ENCODE measurements at places on chromosomes 7 and 10.

- no peak for DNase-seq
Observed at GRCh38 chr7:94228678-94229077, 166.0 kb upstream of the COL1A2 start.

- no peak for DNase-seq
Observed at GRCh38 chr7:67547183-67547907, 550.7 kb downstream of the TYW1 start.

DNA sequence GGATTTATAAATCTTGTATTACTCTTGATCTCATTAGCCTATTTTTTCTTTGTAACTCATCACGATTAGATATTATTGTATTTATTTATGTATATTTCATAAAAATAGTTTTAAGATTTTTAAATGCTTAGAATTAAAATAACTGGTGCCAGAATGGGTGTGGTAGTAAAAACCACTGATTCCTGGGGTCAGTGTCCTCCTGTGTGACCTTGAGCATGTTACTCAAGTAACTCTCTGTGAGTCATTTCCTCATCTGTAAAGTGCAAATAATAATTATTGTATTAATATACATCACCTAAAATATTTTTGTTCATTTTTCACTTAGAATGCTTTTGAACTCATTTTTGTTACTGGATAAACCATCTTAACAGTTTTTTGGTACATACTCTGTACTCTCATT, 91.3 kb upstream of the TMEM229A start:
- DNase-seq: no peak

- no peak for DNase-seq
Observed at GRCh38 chr7:29461996-29462395, 101.6 kb upstream of the PRR15 start.

DNA sequence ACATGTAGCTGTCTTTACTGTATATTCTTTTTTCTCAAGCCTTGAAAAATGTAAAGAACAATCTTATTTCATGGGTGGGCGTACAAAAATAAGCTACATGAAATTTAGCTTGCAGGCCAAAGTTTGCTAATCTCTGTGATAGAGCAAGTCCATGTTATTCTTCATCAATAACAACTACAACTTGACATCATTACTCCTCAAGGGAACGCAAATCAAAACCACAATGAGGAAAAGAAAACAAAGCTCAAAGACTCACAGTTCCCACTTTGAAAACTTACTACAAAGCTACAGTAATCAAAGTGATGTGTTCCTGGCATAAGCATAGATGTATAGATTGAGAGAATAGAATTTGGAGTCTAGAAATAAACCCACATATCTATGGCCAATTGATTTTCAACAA, 62.5 kb downstream of the GNA12 start:
- DNase-seq: no peak

GRCh38 chr7:44216521-44217222, 15.9 kb downstream of the YKT6 start:
- DNase-seq: no peak

DNA sequence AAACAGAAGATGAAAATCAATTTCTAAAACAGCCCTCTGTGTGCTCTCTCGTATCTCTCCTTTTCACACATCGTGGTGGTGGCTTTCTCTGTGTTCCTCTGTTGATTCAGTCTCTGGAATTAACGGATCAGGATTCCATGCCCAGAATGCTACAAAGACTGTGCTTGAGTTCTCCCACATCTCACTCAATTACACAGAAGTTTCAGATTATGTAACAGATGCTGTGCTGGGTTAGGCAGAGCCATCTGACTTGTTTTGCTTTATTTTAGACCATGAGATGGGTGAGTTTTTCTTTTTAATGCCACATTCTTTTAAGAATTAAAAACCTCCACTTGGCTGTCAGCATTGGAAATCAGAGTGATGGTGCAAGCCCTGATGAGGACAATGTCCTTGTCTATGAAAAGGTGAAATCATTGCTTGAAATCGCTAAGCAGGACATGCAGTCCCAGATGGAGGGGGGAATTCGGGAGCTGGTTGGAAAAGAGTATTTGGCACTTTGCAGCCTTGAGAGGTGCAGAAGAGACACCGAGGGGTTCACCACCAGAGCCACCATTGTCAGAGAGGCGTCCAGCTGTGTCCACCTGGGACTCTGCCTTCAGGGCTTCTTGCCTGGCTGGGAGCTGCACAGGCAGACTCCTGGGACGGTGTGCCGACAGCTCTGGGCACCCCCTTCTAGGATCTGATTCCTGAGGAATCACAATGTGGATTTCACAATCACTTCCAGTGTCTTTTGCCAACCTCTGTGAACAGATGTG, 80.4 kb downstream of the EGFR start:
- no peak for DNase-seq

- DNase-seq: no peak
Observed at GRCh38 chr10:44745920-44746319, 165.2 kb upstream of the TMEM72 start.

DNA sequence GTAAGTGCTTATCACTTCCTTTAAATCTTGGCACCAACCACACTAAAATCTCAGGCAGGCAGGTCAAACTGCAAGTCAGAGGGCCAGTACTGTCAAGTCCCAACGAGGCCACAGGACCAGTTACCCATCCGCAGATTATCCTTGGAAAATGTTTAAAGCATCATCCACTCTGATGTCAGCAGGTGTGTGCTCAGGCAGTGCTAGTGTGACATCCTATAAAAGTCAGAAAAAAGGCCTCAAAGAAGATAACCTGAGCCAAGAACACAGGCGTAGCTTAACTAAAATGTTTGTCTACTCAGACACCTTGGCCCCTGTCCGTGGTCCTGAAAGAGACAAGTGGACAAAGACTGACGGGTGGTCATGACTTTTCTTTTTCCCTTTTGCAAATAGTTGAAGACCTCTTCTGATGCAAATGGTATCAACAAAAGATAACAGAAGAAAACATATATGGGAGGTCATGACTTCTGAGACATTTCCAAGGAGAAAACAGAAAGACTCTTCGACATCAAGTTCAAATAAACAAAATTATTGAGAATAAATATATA, 309.3 kb downstream of the KCNMA1 start:
- no peak for DNase-seq

DNA sequence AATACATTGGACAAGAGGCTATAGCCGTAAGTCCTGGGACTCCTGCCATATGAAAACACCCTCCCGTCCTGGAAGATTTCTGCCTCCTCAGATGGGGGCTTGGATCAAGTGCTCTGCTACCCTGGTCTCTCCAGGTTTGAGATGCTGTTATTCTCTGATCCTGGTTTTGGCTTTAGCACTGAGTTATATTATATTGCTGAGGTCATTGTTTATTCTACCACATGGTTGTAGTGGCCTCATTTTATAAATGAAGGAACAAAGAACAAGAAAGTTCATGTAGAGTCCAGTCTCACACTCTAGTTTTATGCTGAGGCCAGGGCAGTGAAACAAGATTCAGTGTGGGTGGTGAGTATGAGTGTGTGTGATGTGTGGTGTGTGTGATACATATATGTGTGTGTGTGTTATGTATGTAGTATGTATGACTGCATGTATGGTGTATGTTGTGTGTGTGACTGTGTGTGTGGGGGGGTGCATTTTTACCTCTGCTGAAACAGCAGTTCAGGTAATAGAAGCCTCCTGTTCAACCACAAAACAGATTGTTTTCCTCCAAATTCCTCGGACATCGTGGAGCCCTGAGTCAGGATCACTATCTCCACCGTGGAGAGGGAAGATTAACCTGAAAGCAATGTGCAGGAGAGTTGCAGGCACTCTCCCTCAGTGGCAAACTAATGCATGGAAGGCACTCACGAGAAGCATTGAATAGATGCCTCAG, 80.7 kb downstream of the C7orf25 start:
- DNase-seq: no peak

DNA sequence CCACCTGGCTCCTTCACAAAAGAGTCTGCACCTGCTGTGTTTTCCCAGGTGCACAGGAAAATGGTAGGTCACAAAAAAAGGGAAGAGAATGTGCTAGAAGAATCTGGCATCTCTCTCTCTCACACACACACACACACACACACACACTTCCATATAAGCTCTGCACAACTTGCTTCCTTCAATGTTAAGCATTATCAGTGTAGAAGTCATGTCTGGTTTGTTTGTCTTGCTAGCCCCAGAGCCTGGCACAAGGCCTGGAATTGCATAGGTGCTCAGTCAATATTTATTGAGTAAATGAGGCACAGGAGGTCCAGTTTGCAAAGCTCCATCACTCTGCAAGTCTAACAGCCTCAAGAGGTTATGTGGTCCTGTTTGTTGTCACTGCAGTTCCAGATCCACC, 867.3 kb upstream of the AUTS2 start:
- no peak for DNase-seq

- DNase-seq: no peak
Observed at GRCh38 chr10:132464256-132465192, 67.5 kb downstream of the PWWP2B start.

DNA sequence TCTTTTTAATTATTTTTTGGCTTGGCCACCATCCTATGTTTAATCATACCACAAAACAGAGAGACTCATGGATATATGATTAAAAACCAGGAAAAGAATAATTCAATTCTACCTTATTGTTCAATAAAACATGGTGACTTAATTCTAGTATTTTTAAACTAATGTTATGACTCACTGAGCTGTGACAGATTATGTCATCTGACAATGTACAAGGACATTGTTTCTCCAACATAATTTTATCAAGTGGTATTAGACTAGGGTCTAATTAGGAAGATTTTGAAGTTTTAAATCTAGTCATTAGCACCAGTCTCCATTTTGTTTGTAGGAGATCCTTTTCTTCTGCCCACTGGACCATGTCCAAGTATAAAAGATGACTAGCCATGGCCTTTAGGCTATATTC, 199.3 kb upstream of the MDFIC start:
- DNase-seq: no peak

DNA sequence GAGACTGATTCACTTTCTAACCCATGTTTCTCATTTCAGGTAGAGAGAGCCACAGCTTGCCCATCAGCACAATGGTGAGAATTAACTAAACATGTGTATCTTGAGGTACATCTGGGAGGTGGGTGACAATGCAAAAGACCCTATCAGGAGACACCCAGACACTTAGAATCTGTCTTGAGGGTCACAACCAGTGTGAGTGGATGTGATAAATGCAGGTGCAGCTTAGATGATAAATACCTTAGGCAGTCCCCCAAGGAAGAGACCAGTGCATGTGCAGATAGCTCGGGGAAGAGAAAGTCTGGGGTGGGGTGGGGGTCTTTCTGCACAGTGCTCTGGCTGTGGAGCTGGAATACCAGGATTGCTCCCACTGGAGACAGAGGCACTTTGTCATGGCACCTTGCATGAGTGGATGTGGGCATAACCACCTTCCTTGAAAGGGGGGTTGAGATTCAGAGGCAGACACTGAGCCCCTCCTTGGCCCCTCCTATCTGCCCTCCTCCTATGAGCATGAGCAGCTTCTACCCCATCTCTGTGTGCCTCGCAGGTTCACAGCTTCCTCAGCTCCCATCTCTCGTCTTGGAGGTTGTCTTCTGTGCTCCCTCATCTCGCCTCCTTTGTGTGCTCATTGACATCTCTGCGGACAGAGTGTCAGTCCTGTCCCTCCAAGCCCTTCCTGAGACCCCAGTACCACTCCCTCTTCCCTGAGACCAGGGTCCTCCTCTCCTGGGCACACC, 349.8 kb downstream of the TCERG1L start:
- DNase-seq: no peak

- no peak for DNase-seq
Observed at GRCh38 chr7:88310956-88311674, 4.4 kb upstream of the STEAP4 start.

DNA sequence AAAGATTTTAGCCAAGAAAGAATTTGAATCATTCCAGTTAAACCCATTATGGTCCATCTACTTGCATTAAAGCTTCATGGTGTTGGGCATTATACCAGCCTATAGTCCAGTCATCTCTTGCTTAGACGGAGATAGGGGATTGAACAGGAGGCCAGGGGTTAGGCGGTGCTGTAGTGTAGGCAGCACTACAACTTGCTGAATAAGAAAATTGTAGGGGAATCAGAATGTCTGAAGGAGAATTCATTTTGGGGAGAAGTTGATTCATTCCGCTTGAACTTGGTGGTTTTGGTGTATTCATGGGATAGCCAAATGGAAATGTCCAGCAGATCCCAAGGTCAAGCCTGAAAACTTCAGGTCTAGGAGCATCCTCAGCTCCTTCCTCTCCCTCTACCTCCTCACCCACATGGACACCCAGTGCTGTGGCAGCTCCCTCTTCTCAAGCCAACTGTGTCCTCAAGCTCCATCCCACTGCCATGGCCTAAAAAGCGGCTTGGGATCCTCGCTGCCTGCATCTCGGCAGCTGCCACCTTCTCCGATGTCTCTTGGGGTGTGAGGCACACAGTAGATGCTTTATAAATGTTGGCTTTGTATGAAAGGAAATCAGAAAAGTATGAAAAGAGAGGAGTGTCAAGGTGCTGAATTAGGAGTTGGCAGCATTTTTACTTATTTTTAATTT, 63.6 kb upstream of the MNX1 start:
- DNase-seq: no peak

- no peak for DNase-seq
Observed at GRCh38 chr10:23585186-23585585, 146.3 kb downstream of the OTUD1 start.

GRCh38 chr10:104120903-104121484, 977 bp upstream of the SFR1 start:
- peak; percentile 88 for DNase-seq

DNA sequence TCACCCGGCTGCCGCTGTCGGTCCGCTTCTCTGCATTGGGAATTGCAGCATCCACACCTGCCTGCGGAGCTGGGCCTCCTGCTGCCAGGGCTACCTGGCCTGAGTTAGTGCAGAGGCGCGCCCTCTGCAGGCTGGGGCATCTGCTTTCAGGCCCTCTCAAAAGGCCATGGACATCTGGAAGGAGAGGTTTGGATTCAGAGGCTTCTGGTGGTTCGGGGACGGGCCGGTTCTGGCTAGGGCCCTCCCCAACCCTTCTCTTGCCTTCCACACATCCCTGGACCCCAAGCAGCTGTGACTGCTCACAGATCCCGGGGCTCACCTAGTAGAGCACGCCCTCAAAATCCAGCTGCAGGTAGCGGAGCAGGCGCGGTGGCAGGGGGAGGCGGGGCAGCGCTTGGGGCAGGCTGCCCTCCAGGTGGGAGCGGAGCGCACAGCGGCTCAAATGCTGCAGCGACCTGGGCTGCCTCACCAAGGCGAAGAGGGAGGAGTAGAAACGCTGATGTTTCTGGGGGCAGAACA, 8.4 kb upstream of the GBX1 start:
- no peak for DNase-seq

GRCh38 chr10:133399123-133399601, 5.2 kb downstream of the MTG1 start:
- no peak for DNase-seq
